ENCODE measurements at places on chromosomes 5 and 9.

DNA sequence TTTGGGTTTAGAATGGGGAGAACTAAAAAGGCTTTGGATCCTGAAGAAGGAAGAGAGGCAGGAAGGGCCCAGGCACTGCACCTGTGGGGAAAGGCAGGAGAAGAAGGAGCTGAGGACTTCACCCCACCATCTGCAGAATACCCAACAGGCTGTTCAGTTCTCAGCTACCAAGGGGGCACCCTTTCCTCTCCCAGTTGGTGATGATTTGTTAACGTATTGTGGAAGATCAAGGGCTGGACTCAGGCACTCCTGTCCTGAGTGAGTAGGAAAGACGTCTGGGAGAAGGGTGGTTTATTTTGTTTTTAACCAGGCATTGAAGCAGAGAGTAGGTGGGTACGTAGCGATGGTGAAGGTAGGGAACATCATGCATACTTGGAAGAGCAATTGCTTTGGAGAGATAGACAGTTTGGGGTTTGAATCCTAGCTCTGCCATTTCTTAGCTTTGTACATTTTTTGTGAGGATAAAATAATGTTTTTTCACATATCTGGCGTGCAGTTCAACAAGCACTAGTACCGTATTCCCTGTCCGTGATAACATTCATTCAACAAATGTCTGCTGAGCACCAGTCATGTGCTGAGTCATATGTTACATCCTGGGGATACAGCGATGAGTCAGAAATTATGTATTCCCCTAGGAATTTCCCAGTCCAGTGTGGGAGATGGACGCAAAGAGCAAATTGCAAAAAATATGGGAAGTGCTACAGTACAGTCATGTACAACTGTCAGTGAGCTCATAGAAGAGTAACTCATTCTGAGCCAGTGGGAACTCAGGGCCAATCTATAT, 2.1 kb downstream of the MSANTD3 start:
- peak; percentile 99 for DNase-seq

GRCh38 chr9:28779243-28779642, 1206.0 kb upstream of the C9orf72 start:
- DNase-seq = peak; percentile 26

DNA sequence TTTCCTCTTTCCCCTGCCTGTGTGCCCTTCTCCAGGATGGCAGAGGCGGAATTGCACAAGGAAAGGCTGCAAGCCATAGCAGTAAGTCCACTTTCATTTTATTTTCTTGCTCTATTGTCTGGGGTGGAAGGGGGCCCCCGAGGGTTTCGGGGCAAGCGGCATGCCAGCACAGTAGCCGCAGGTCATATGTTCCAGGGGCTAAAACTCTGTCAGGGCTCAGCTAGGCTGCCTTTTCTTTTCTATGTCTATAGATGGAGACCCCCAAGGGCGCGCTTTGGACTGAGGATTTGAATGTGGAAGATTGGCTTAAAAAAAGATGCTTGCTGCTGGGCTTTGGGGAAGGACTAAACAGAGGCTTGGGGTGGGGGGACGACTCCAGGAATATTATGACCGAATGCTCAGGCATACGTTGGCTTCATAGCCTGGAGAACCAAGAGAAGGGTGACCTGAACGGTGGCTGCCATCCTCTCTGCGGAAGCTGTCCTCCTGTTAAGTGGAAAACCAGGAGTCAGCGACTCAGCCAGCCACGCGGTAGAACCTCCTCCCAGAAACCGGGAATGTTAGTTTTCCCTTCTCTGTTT, 545 bp downstream of the PALM2AKAP2 start:
- no peak for DNase-seq

DNA sequence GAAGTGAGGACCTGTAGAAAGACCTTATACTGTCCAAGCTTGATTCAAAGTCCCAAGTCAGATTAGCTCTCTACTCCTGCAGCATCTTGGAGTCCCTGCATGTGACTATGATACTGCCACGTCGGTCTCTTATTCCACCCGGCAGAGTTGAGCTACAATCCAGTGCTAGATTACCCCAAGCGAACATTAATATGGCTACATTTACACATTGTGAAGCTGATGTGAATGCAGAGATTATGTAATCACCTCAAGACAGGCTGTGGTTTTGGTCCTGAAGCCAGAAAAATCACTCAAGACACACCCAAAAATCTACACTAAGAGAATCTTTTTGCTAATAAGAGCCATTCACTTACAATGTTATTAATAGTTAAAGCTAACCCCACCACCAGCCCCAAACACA, 116.7 kb downstream of the GNA14 start:
- no peak for DNase-seq

DNA sequence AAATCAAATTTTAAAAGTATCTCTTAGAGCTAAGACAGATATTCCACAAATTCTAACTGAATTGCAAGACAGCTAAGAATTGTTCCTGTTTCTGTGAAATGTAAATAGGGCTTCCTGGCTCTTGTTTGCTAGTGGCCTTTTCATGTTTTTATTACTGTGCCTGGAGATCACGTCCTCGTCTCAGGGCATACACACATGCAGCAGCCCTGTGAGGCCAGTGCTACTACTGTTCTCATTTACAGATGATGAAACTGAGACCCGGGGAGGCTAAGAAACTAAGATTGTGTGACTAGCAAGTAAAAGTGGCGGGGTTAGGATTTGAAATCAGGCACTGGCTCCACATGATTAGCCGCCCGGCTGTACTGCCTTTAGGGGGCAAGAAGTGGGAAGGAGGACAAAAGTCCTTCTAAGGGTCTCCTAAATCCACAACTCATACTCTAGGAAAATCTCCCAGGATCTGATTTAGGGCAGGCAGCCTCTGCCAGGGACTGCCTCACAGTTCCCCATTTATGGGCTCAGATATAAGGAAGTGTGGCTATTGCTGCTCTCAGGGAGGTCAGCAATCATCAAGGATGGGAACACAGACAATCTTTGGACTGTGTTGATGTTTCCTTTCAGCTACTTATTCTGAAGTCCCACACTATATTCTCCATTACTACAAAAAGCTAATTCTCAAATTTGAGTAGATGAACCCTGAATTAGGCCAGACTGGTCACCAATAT, 7.9 kb downstream of the PRUNE2 start:
- DNase-seq = no peak

- no peak for DNase-seq
Observed at GRCh38 chr9:95055851-95056551, 261.5 kb downstream of the FANCC start.

DNA sequence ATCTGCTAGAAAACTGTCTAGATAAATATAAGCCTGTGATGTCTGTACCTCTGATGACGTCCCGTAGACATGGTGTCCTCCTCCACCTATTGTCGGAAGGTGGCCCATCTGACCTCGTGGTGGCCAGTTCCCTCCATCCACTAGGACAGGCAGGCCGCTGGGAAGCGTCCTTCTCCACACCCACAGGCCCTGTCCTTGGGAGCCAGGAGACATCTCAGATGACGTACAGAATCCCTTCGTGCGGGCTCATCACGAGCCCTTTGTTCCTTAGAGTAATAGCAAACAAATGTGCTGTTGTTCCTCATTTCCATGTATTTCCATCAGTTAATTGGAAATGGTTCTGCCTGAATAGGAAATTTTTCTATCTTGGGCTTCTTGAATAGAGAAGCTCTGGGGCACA, 38.3 kb upstream of the TENT4A start:
- DNase-seq = no peak

- DNase-seq = peak; percentile 49
Observed at GRCh38 chr5:65482296-65482735, 596 bp upstream of the ADAMTS6 start.

GRCh38 chr9:106930477-106930876, 67.5 kb downstream of the ZNF462 start:
- no peak for DNase-seq

- no peak for DNase-seq
Observed at GRCh38 chr9:121201045-121201737, 478 bp downstream of the RAB14 start.

GRCh38 chr9:18920141-18921084, 112.6 kb downstream of the SAXO1 start:
- no peak for DNase-seq

DNA sequence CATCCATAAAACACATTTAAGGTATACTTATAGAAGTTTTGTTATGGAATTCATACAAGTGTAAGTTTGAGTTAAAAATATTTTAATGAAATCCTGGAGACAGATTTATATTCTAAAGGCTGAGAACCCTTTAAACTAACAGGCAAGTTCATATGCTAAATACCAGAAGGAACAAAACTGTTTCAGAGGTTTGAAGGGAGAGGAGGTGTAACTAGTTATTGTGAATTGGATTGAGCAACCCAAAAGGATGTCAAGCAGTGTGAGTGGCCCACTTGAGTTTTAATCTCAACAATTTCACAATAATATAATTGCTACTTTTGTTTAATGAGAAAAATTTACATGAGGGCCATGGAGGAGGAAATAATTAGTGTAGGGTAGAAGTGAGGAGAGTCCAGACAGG, 348.5 kb upstream of the ACTBL2 start:
- DNase-seq = no peak

GRCh38 chr9:92720209-92720765, 44.3 kb downstream of the BICD2 start:
- no peak for DNase-seq

Data from stromal cell of bone marrow (primary cell).